Panc1 (cell line): ENCODE measurements at places on chromosomes 3 and 15.

DNA sequence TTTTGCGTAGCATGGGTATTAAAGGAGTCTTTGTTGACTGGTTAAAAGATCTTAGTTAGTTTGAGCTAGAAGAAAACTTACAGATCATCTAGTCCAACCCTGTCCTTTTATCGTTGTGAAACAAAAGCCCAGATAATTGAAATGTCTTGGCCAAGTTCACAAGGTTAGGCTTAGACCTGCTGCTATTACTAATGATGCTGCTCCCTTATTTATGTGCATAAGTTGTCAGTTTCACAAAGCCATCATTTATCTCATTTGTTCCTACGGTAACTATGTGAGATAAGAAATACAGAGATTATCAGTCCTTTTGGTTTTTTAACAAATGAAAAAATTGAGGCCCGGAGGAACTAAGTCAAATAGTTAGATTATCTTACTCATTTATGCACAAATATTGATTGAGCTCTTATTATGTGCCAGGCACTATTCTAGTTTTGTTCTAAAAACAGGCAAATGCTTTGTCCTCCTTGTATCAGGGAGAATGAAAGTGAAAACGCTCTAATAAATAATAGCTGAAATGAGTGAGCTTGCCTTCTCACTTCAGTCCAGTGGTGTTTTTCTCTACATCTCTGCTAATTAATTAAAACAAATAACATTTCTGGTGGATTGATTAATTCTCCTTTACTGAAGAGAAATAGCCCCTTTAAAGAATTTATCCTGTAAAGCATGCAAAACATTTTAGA, 49.1 kb upstream of the TPRG1 start:
- DNase-seq = no peak

- no peak for DNase-seq
Measured at GRCh38 chr15:31245135-31245689, 81.4 kb upstream of the KLF13 start.

DNA sequence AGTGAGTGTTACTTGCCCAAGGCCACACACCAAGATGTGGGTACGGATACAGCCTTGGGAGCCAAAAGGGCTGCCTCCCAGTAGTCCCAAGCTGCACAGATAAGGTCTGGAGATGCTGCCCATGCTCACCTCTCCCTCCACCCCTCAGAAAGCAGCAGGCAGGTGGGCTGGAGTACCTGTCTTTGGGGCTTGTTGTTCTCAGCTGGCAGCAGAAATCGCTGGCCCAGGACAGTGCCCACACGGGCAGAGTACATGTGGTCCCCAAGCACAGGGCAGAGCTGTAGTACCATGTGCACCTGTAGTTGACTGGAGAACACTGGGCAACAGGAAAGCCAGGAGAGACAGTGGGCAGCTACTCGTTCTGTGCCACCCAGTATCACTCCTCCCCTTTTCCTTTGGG, 5.0 kb downstream of the RPUSD3 start:
- no peak for DNase-seq

DNA sequence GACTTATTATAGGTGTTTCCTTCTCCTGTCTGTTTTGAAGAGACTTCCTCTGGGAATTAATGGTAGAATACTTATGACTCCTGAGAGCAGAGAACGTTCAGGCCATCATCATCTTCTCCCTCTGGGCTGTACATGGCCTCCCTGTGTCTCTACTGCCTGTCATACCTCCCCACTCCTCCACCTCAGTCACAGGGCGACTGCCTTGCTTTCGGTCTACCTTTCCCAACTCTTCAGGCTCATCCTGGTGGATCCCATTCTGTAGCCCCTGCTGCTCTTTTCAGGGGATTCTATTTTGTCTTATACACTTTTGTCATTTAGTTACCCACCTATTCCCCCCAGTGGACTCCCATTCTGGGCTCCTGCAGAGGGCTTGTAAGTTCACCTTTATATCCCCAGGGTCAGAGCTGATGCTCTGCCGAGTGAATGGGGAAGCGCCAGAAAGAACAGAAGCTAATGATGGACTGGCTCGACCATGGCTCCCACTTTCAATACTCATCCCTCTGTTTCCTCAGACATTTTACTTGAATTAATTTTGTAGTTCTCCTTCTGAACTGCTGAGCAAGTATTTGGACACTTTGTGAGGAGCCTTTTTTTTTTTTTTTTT, 28.6 kb downstream of the FNDC3B start:
- DNase-seq = no peak

- no peak for DNase-seq
Measured at GRCh38 chr3:196948442-196949284, 6.3 kb upstream of the NCBP2 start.

- DNase-seq = no peak
Measured at GRCh38 chr3:4222574-4223175, 80.5 kb upstream of the SETMAR start.

- peak; percentile 17 for DNase-seq
Measured at GRCh38 chr3:15300323-15301078, 31.9 kb downstream of the SH3BP5 start.

DNA sequence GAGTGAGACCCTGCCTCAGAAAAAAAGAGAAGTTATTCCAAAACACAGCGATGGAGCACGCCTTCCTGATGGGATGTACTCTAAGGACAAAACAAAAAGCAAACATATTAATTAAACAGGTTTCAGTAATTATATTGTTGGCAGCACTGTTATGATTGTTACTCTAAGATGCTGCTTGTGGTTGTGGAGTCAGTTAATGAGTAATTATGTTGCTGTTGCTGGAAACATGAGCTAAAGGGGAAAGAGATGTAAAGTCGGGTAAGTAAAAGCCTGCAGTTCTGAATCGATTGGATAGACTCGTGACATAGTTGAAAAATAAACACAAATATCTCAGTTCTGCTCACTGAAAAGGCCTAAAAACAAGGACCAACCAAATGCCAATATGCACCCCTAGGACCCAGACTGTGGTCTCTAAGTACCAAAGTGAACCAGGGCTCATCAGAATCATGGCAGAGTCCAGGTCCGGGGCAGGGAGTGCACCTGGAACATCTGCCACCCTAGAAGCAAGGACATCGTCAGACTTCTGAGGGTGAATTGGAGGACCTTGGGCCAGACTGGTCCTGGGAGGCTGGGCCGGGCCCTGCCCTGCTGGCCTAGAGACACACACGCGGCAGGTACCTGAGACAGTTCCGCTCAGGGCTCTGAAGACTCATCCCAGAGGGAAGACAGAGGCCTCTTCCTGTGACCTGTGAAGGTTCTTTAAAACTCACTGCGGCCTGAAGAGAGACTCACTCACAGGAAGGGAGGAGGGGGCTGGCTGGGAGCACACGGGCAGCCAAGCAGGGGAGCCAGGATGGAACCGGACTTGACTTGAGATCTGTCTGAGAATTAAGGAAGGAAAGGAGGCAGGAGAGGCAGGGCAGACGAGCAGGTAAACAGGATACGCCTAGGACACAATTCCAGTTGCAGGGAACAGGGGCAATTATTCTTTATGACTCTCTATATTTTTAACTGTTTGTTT, 140.5 kb downstream of the LRRK1 start:
- no peak for DNase-seq

DNA sequence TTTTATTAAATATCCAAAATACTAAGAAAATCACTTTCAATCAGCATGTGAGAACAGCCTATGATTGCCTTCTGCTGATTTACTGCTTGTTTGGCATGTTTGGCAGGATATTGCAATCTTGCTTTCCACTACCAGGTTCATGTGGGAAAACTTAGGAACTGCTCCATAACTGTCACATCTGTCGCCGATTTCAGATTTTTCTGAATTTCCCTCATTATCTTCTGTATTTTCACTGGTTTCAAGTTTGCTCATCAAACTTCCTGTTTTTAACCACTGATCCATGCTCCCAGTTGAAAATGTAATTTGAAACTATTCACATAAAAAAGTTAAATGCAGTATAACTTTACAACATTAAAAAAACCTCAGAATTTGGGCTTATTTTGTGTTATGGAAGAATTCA, 93.0 kb downstream of the NFKBIZ start:
- DNase-seq = no peak

- no peak for DNase-seq
Measured at GRCh38 chr3:128768471-128768870, 42.5 kb downstream of the RAB7A start.

DNA sequence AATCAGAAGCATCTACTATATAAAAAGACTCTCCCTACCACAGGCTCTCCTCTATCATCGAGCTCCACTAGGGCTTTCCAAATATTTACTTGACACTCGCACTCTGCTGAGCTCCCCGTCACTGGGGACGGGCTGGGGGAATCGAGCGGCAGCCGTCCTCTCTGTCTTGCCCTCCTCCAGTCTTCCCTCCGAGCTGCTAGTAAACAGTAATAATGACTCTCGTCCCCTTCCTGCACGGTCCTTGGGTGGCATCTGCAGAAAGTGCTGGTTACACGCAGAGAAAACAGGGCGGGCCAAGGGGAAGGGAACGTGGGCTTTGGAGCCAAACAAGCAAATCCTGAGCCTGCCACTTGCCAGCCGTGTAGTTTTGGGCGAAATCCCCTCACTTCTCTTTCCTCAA, 96.6 kb downstream of the LRIG1 start:
- no peak for DNase-seq

GRCh38 chr3:138835397-138835757, 649 bp upstream of the PIK3CB start:
- DNase-seq = no peak

DNA sequence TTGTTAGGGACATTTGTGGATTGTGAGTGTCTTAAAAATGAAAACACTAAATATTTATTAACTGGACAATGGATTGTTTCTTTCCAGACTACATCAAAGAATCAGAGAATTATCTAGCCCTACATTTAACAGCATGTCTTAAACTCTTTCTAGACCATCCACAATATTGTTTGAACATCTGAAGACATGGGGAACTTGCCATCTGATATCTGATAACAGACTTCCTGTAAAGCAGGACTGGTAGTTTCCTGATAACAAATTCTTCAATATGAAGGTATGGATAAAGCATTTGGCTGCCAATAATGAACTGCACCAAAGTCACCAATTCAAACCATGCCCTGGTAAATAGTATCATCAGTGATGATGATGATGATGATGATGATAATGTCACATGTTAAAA, 26.2 kb upstream of the HACD2 start:
- no peak for DNase-seq

GRCh38 chr3:136672457-136672856, 79.7 kb downstream of the STAG1 start:
- no peak for DNase-seq

GRCh38 chr15:39756806-39757522, 25.7 kb downstream of the FSIP1 start:
- peak; percentile 35 for DNase-seq

- peak; percentile 86 for DNase-seq
Measured at GRCh38 chr3:162295323-162295983, 798.8 kb downstream of the OTOL1 start.

GRCh38 chr3:79661896-79662295, 105.9 kb downstream of the ROBO1 start:
- DNase-seq = no peak

GRCh38 chr15:36917411-36918267, 182.7 kb downstream of the MEIS2 start:
- no peak for DNase-seq

GRCh38 chr15:73717206-73717605, 33.0 kb downstream of the CD276 start:
- DNase-seq = no peak
